Midbrain (tissue), 1 donor: ENCODE measurements at places on chromosomes 4 and X.

- peak; percentile 10 for DNase-seq
These were observed 127.8 kb upstream of the TBL1X start for GRCh38 chrX:9337046-9337445.

GRCh38 chrX:40007131-40007755 lies 90.5 kb downstream of the BCOR start:
- DNase-seq: no peak

- no peak for DNase-seq
These were observed 111.6 kb downstream of the AFF2 start for GRCh38 chrX:148611993-148612392.

- no peak for DNase-seq
These were observed 63.6 kb downstream of the SPINK2 start for GRCh38 chr4:56757821-56758411.

DNA sequence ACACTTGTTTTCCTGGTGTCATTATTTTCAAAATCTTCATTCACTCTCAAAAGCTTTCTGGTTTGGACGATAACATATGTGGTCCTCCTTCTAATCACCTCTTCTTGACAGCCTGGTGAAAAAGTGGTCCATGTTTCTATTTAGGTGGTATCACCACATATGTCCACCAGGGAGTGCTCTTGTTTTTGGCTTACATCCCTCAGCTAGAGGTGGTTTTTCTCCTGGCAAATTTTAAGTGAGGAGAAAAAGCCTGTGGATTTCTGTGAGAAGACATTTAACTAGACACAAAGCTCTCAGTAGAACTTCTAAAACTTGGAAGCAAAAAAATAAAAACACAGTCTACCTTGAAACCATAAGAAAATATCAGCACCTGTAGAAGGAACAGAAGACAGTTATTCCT lies 58.0 kb upstream of the FRMPD4 start:
- DNase-seq: peak; percentile 15

DNA sequence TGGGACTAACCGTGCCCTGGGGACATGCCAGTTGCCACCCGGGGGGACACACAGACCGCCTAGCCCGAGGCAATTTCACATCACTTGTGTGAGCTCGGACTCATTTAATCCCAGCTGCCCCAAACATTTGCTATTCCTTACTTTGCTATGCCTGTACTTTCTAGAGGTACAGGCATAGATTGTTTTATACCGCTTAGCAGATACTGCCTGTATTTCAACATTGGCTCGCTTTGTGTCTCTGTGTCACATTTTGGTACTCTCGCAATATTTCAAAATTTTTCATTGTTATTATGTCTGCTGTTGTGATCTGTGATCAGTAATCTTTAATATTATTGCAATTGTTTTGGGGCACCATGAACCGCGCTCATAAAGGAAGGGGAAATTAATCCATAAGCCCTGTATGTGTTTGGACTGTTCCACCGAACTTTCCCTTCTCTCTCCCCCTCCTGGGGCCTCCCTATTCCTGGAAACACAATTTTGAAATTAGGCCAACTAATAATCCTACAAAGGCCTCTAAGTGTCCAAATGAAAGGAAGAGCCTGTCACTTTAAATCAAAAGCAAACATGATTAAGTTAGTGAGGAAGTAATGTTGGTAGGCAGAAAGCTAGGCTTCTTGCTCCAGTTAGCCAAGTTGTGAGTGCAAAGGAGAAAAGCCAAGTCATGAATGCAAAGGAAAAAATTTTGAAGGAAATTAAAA lies 568 bp upstream of the CASP6 start:
- no peak for DNase-seq

GRCh38 chr4:27318740-27319139 lies 458.1 kb downstream of the STIM2 start:
- DNase-seq: peak; percentile 3

DNA sequence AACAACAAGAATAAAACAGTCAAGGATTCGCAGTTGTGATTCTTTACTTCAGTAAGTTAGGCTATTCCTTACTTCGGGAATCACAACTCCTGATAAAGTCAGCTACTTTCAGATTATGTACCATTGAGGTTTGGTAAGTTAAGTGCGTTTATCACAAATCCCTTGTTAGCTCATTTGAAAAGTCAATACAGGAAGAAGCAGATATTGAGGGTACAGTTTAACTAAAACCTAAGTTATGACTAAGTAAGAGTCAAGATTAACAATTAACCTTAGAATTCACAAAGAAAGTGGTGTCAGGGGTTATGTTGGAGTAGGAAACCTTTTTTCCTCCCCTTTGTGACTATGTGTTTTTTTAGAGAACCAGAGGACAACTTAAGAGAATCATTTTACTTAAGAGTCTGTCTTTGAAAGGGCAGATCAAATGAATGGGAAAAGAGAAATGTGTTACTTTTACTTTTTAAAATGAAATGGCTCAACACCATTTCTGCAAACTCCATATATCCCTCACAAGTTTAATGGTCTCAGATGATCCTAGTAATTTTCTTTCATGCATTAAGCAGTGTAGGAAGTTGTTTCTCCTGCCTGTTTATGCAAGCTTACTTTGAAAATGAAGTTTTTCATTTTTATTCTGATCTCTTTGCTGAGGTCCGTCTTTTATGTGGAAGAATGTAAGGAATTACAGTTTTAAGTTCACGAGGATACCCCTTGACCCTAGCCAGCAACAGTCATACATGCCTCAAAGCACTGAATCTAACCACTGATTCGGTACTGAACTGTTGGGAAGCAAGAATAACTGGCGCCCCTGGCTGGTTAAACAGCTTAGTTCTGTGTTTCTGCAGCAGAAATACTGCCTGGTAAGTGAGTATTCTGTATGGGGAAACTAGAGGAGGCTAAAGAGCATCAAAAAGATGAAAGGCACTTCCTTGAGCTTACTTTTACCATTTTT lies 211.7 kb downstream of the SLC4A4 start:
- DNase-seq: no peak

GRCh38 chr4:151489462-151490203 lies 80.7 kb downstream of the FHIP1A start:
- no peak for DNase-seq

GRCh38 chrX:49308604-49309269 lies 5.3 kb downstream of the GAGE10 start:
- no peak for DNase-seq

DNA sequence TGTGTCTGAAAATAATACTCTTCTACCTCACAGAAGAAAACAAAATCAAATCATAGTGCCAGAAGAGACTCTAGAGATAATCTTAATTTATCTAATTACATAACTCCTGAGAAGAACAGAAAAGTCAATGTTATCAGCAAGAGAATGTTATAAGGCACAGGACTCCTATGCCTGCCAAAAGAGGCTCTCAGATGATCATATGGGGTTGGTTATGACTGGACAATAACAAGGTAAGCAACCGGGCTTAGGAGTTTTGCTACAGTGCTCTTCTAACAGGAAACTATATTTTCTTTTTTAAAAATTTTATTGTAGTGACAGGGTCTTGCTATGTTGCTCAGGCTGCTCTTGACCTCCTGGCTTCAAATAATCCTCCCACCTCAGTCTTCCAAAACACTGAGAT lies 3.5 kb upstream of the C4orf17 start:
- DNase-seq: no peak

- no peak for DNase-seq
These were observed 10.9 kb upstream of the BBS7 start for GRCh38 chr4:121881158-121881557.

GRCh38 chr4:177288335-177288734 lies 21.3 kb upstream of the NEIL3 start:
- DNase-seq: no peak

DNA sequence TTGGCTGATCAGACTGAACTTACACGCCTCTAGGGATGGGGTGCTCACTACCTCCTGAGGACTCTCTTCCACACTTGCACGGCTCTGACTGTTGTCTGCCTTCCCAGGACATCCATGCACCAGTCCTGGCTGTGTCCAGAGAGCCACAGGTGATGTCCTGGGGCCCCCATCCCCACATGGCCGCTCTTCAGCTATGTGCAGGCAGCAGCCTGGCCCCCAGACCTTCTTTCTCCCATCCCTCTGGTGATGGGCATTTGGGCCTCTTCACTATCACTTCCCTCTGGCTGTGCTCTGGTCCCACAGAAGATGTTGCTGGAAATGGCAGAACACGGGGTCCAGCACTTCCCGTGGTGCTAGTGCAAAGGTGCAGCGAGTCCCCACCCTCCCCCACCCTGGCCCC lies 40.9 kb upstream of the HMX1 start:
- no peak for DNase-seq

GRCh38 chr4:137583671-137584070 lies 51.4 kb upstream of the PCDH18 start:
- DNase-seq: no peak

DNA sequence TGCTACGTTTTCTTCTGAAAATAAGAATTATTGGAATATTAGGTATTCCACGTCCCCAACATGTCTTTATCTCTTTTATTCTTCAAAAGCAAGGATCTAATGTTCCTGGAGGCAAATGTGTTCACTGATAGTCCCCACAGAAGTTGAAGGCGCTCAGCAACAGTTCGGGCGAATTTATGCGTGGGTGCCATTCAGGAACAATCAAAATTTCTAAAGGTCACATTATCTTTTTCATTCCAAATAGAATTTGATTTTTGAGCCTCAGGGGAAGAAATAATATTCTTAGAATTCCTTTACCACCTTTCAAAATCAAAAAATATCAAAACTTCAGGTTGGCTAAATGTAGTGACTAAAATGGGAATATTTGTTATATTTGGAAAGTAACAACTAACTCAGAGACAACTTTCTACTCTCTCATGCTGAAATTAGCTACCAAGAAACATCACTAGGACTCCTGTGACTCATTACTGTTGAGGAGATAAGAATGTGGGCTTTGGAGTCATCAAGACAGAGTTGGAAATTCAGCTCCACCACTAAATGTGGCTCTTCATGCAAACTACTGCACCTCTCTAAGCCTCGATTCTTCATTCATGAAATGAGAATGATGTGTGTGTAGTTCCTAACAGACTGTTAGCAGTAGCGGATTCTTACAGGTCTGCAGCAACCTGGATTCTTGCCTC lies 72.3 kb upstream of the KIT start:
- no peak for DNase-seq

DNA sequence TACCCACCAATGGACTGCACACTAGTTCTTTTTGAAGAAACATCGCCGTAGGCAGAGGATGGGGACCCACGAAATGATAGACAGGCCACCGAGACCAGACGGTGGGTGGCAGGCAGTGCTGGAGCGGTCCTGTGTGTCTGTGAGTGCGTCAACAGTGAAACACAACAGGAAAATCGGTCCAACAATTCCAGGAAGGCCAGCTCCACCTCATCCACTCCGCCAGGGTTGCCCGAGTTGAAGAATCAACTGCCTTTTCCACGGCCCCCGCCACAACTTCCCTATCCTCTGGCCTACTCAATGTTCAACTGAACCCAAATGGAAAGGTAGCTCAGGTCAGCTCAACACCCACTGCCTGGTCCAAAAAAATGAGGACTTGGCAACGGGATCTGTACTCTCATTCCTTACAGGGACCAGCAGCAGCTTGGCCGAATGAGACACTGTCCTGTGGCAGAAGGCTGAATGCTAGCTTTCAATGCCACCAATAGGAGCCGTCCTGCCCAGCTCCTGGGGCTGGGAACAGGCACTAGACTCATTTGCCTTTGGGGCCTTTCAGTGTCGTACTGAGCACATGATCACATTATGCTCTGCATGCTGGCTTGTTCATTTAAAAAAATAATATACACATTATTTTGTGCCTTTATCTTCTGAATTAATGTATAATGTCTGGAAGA lies 43.5 kb downstream of the MID1 start:
- no peak for DNase-seq

GRCh38 chr4:37964734-37965457 lies 4.7 kb downstream of the PTTG2 start:
- no peak for DNase-seq

DNA sequence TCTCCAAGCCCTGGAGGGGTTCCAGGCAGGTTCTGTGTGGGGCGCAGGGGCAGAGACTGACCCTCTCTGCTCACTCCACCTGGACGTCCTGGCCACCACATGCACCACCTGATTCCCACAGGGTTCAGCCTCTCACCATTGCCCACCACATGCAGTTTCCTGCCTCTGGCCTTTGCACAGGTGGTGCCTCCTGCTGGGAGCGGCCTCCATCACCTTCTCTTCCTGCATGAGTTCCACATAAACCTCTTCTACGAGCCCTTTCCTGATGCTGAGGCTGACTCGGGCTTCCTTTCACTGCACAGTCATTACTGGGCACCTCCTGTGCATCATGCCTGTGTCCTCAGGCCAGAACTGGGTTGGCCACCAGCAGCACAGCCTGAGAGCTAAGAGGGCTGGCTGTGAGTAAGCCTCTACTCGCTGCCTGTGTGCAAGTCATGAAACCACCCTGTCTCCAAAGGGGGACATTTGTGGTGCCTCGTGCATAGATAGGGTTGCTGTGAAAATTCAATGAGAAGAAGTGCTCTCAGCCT lies 19.9 kb downstream of the MAN2B2 start:
- no peak for DNase-seq

- no peak for DNase-seq
These were observed 135.1 kb downstream of the REPS2 start for GRCh38 chrX:17081511-17081910.

DNA sequence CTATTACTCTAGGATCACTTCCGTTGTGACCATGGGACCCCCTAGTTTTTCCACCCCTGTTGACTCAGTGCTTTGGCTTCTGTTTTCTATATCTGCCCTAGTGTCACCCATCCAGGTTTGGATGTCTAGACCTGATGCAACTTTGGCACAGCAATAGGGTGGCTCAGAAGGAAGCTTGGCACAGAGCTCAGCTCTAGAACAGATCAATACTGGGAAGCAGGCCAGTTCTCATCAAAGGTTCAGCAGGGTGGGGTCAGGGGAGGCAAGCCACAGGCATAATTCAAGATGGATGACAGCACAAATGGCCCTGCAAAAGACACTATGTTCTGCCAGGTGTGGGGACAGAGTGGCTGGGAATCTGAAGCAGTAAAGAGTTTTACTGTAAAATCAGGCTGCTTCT lies 74.2 kb upstream of the EGFL6 start:
- DNase-seq: no peak

DNA sequence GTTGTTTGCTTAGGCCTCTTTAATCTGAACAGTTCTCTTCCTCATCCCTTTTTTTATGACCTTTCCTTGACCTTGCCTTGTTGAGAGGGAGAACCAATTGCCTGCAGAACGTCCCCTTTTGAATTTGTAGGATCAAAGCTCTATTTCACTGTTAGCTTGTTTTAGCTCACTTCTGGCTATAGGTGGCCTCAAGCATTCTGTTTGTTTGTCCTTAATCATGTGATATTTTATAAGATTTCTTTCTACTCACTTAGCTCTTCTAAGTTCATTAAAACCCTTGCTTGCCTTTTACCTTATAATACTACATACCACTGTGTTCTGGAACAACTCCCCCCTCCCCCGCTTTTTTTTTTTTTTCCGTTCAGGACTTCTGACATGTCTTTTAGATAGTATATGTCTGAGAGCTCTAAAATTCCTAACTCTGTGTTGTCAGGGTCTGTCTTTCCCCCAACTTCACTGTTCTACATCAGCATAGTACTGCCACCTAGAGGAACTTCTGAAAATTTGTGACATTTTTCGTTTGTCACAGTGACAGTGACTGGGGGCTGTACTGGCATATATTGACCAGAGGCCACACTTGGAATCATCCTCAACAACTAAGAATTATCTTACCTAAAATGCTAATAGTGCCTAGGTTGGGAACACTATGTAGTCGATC lies 128.5 kb downstream of the LARP7 start:
- no peak for DNase-seq

- no peak for DNase-seq
These were observed 72.9 kb downstream of the SHOX start for GRCh38 chrX:703466-703865.
